Stimulated activated CD8-positive, alpha-beta memory T cell treated with anti-CD3 and anti-CD28 coated beads, Interleukin-7, amount 100 ng/mL, for 1 hour (primary cell): ENCODE measurements at places on chromosomes 12 and 14.

- DNase-seq: no peak
Measured at GRCh38 chr14:84468153-84468552, 1061.8 kb upstream of the FLRT2 start.

- DNase-seq: no peak
Measured at GRCh38 chr14:95609398-95609990, 74.6 kb downstream of the GLRX5 start.

GRCh38 chr14:105860615-105861580 lies 334.5 kb downstream of the TMEM121 start:
- DNase-seq: no peak

- no peak for DNase-seq
Measured at GRCh38 chr14:104803912-104804410, 3.1 kb downstream of the ZBTB42 start.

DNA sequence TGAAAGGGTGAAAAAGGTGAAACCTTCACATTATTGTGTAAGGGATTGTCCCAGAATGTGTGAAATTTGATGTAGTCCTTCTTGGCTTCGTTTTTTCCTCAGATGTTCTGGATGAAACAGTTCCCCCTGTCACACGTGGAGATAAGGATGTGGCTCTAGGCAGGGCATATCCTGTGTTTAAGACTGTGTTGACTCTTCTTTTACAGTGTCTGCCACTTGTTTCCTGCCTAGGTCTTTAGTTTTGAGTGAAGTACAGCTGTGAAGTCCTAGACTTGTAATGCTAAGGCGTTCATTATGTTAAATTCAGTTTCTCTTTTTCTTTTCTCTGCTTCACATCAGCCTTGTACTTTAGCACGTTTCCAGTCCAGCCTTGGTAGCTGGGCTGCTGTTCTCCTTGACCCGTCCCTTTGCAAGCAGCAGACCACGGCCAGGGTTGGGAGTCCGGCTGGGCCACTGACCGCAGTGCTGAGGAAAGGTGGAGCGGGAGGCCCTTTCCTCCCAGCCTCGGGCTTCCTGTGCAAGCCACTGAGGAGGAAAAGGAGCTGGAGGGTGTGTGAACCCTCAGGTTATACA lies 59.1 kb downstream of the RASSF3 start:
- no peak for DNase-seq

- no peak for DNase-seq
Measured at GRCh38 chr12:121766290-121767039, 27.0 kb downstream of the RHOF start.

DNA sequence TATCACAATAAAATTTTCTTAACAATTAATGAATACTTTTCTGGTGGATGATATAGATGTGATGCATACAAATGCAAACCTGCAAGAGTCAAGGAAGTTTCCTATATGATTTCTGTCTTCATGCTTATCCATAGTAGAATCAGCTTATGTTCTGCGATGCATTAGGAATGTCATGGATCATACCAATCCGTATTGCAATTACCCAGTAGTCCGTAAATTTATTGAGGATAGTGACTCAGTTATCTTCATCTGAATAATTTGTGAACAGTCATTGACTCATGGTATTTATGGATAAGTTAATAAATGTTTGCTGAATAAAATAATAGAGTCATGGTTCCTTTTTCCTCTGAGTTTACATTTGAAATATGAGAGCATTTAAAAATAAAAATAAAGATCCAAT lies 483.4 kb downstream of the LRFN5 start:
- no peak for DNase-seq

- DNase-seq: no peak
Measured at GRCh38 chr12:47218191-47218654, 138.5 kb upstream of the AMIGO2 start.

GRCh38 chr12:111308473-111308872 lies 60.4 kb downstream of the PHETA1 start:
- no peak for DNase-seq

DNA sequence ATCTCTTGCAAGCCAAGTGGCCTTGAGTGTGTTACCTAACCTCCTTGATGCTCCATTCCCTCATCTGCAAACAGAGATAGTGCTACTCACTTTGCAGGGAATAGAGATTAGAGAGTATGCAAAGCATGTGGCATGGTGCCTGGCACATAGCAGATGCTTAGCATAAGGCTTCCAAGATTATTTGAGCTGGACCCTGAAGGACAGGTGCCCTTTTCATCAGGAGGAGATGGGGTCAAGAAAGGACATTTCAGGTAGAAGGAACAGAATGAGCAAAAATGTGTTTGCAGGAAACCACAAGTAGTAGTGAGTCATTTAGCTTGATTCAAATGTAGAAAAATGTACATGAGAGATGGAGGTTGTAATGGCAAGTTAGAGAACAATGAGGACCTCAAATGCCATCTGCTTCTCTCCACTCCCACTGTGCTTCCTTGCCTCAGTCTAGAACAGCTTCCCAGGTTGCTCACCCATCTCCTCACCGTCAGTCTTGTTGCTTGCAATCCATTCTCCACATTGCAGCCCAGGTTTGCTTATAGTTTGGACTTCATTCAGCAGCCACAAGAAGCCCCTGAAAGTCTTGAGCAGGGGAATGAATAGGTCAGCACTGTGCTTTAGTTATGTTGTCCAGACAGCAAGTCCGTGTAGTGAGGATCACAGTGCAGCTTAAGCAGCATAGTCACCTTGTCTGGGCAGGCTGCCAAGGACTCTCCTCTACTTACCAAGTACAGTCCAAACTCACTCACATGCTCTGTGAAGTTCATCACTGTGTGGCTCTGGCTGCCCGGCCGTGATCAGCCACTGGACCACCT lies 536.3 kb upstream of the CCDC196 start:
- no peak for DNase-seq
